ENCODE measurements at places on chromosomes 5 and 9. TPM values are rescaled to one million over a fixed set of nuclear protein-coding genes. Genes with fewer than 3 reads are reported as not detected.

DNA sequence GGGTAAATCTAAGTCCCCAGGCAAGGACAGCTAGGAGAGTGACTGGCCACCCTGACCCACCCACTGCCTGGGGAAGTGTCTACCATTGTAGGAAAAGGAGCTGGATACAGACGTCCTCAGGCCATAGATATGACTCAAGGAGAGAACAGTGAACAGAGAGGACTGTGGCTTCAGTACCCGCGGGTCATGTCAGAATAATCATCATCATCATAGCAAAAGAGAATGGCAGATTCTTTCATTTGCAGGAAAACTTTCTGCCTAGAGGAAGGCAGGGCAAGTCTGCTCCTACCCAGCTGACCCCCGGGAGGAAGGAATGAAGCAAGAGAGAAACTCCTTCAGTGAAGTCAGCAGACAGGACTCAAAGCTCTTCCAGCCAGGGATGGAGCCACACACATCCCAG is 52.2 kb upstream of the UBTD2 start:
- DNase-seq, result no peak

DNA sequence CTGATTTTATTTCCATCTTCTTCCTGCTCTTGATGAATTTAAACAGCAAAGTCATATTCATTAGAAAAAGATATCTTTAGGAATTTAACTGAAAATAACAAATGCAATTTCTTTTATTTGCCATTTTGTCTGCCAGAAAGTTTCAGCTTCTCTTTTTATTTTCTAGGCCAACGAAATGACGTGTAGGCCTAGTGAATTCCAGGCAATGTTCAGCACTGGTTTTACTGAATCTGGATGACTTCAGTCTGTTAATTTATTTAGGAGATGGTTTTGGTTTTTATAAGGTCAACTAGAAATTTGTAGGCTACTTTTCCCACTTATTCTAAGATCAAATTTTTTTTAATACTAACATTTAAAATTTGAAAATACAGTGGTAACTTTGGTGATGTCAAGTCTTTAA is 129.1 kb upstream of the VCAN start:
- DNase-seq, result no peak

- DNase-seq, result no peak
These were observed 123.1 kb upstream of the PJA2 start for GRCh38 chr5:109532773-109533364.

GRCh38 chr5:37881359-37881758 is 41.5 kb upstream of the GDNF start:
- DNase-seq, result no peak

OR13C8 gene
- polyA plus RNA-seq, result not detected

MARCOL gene
- polyA plus RNA-seq, result not detected

KIF24 gene
- polyA plus RNA-seq, result 34.7 TPM
